ENCODE measurements at places on chromosomes 1 and 21. TPM values are rescaled to one million over a fixed set of nuclear protein-coding genes. Genes with fewer than 3 reads are reported as not detected.

- no peak for DNase-seq
- no peaks in the 10 kb centered on the region for H3K36me3 ChIP-seq
- H3K4me3 ChIP-seq: no peak overlapping the region
- no peaks in the 10 kb centered on the region for H3K4me1 ChIP-seq
These were observed 38.2 kb downstream of the PKNOX1 start for GRCh38 chr21:43012596-43012995.

GRCh38 chr1:5947071-5947821, 45.0 kb downstream of the NPHP4 start:
- no peak overlapping the region for H3K4me3 ChIP-seq
- DNase-seq: no peak
- H3K27me3 ChIP-seq: no peaks in the 10 kb centered on the region

DNA sequence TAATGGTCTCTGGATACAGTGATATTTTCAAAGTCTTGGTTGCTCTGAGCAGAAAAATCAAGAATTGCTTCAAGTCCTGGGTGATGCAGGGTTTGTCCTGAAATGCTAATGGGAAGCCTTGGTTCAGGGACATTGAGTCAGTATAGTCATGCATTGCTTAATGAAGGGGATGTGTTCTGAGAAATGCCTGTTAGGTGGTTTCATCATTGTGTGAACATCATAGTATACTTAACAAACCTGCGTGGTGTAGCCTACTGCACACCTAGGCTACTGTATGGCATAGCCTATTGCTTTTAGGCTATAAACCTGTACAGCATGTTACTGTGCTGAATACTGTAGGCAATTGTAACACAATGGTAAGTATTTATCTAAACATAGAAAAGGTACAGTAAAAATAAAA, 36.4 kb downstream of the TBCE start:
- no peaks in the 10 kb centered on the region for H3K36me3 ChIP-seq
- no peak overlapping the region for H3K4me3 ChIP-seq
- H3K27ac ChIP-seq: no peak overlapping the region

- no peak for DNase-seq
- no peaks in the 10 kb centered on the region for H3K4me1 ChIP-seq
These were observed 15.4 kb upstream of the TENT5C start for GRCh38 chr1:117590273-117590925.

Gene CTNNBIP1
- 22.6 TPM for total RNA-seq

Gene CHODL
- not detected for total RNA-seq

Gene VSIG8
- total RNA-seq: not detected

Gene ADAMTS5
- total RNA-seq: 1.9 TPM

All from adrenal gland (tissue), 19 donors.